NCI-H2081 treated with DMSO at 0.1 percent for 48 hours (cell line): ENCODE measurements at places on chromosomes 6 and 20.
A peak's percentile ranks its signal among the peaks of the same experiment; 100 is the strongest.

GRCh38 chr6:76774781-76775384, 688.4 kb downstream of the HTR1B start:
- DNase-seq, result no peak

DNA sequence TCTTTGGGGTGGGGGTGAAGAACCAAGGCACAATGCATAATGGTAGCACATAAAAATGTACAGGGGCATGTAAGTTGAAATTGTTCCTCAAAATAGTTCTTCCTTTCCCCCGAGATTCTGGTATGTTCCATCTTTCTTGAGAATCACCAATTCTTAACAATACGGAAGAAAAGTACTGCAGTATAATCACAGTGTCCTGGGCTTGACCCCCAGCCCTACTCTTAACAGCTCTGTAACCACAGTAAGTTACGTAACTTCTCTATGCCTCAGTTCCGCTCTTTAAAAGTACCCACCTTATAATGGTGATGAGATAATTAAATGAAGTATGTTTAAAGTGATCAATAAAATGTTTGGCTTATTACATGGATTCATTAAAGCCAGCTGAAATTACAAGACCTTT, 104.5 kb downstream of the SMLR1 start:
- DNase-seq, result no peak

DNA sequence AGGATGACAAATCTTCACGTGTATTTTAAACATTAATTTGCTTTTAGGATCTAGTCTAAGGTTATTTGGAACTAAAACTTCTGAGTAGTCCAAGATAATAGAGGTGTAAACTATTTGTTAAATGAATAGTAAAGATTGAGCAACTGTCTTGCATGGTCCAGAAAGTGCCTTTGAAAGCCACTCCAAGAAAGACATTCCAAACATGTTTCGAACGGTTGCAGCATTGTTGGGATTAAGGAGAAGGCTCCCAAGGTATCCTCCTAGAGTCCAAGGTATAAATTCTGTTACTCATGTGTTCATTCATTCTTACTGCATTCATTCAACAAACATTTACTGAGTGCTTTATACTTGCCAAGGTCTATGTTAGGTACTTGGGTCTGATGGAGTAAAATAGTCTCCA, 28.8 kb upstream of the MYLK2 start:
- DNase-seq, result no peak

DNA sequence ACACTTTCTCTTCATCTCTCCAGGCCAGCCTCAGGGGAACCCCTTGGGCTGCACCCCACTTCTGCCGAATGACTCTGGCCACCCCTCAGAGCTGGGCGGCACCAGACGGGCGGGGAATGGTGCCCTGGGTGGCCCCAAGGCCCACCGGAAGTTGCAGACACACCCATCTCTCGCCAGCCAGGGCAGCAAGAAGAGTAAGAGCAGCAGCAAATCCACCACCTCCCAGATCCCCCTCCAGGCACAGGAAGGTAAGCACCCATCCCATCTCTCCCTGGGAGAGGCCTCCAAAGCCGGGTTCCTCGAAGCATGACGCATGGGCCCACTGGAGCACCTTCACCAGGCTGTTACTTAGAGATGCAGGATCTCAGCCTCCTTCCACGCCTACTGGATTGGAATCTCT, 11.3 kb downstream of the MDFI start:
- DNase-seq, result no peak

DNA sequence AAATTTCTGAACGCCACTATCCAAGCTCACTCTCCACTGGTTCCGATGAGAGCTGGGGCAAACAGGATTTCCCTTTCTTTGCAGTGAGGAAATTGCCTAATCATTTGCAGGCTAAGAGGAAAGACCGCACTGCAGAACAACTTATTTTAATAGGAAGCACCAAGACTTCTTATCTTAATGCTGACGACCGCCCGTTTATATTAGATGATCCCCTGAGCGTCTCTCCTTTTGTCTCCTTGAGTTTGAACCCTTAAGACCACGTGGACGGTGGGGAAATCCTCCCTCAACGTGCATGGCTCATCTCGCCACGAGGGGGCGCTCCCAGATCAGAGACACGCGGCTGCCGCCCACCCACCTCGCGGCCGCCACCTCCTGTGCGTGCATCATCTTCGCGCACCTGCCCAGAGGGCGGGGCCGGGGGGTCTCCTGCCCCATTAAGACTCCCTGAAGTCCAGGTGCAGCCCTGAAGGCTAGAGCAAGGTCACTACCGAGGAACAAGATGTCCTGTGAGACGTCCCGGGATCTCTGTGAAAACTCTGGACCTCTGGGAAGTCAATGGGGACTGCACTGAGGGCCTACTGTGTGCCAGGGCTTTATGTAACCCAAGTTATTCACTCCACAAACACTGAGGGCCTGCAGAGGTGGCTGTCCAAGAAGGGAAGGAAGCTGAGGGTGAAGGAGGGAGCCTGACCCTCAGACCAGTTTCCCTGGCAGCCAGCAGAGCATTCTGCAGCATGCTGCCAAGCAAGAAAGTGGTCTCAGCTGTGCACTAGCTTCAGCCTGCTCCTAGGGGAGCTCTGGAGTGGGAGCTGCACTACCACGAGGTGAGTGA, 28.1 kb downstream of the PDYN start:
- DNase-seq, result peak; percentile 12

GRCh38 chr6:3750317-3751076, 1.0 kb downstream of the PXDC1 start:
- no peak for DNase-seq

GRCh38 chr20:15905661-15906060, 667.6 kb downstream of the KIF16B start:
- no peak for DNase-seq

DNA sequence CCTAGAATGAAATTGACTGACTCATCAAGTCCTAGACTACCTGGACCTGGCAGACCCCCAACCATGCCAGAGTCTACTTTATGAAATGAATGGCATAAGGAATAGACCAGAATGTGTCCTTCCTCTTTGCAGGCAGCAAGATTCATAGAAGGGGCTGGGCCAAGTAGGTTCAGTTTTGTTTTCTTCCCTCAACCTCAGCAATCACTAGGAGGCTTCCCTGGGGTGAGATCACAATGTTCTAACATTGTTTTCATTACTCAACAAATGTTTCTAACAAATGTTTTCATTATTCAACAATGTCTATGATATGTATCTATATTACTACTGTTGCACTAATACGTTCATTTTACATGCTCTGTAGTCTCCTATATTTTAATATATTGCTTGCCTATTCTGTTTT, 8.4 kb upstream of the FAM162B start:
- no peak for DNase-seq

DNA sequence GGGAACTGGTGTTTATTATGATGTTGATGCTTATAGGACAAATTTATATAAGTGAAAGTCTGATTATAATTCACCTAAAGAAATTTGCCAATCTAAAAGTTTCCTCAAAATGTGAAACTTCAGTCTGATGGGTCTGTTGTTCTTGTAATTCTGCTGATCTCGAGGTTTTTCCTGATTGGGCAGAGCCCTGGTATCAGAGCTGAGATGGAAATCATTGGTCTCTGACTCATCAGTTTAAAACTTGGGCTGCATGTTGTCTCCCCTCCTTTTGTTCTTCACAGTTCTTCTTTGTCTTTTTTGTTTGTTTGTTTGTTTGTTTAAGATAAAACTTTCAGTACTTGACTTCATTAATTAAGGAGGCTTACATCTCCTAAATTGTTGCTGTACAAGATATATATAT, 5.9 kb downstream of the SMAP1 start:
- DNase-seq, result no peak

DNA sequence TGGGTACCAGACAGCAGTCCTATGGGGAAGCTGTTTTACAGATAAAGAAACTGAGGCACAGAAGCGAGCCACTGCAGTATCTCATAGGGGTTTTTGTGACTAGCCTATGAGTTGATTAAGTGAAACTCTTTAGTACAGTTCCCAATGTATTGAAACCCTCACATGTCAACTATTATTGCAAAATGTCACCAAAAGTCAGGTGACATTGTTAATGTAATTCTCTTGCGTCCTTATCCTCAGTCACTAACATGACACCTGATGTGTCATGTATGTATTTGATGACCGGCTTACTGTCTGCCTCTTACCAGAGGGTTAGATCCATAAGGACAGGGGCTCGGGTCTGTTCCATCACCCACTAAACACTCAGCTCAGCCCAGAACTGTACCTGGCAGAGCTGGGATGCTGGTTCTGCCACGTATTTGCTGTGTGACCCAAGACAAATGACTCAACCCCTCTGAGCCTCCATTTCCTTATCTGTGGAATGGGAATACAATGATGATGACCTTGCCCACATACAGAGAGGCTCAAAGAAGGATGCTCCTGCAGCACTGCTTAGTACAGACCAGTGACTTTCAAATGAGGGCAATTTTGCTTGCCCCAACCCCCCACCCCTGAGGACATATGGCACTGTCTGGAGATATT, 32.9 kb downstream of the PREX1 start:
- DNase-seq, result no peak

GRCh38 chr20:13687815-13688214, 49.1 kb upstream of the TASP1 start:
- no peak for DNase-seq

DNA sequence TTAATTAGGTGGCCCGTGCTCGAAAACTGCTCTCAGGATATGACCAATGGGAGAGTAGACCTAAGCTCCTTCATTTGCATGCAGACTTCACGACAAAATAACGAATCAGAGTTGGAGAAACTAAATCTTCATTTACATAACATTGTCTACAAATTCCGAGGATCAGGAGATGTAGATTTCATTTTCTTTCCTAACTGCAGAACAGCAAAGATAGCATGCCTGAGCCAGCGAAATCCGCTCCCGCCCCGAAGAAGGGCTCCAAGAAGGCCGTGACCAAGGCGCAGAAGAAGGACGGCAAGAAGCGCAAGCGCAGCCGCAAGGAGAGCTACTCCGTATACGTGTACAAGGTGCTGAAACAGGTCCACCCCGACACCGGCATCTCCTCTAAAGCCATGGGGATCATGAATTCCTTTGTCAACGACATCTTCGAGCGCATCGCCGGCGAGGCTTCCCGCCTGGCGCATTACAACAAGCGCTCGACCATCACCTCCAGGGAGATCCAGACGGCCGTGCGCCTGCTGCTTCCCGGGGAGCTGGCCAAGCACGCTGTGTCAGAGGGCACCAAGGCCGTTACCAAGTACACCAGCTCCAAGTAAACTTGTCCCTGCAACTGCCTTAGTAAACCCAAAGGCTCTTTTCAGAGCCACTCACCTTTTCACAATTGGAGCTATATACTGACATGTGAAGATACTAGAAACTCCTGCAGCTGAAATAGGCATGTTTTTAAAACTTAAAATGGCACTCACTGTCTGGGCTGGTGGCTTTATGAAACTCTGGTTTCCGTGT, 96.5 kb downstream of the HFE start:
- DNase-seq, result no peak

GRCh38 chr20:3935295-3935955, 46.2 kb downstream of the PANK2 start:
- DNase-seq, result no peak

- DNase-seq, result no peak
These were observed 165.9 kb upstream of the IRAK1BP1 start for GRCh38 chr6:78701407-78701806.

GRCh38 chr6:105320765-105321164, 82.1 kb downstream of the PREP start:
- DNase-seq, result no peak

GRCh38 chr6:159505140-159505922, 187.7 kb downstream of the SOD2 start:
- DNase-seq, result no peak

- no peak for DNase-seq
These were observed 28.7 kb downstream of the COL11A2 start for GRCh38 chr6:33163540-33163939.

GRCh38 chr6:32692019-32692418, 25.6 kb upstream of the HLA-DQB1 start:
- no peak for DNase-seq

GRCh38 chr6:142376800-142377496, 75.1 kb downstream of the ADGRG6 start:
- DNase-seq, result no peak

DNA sequence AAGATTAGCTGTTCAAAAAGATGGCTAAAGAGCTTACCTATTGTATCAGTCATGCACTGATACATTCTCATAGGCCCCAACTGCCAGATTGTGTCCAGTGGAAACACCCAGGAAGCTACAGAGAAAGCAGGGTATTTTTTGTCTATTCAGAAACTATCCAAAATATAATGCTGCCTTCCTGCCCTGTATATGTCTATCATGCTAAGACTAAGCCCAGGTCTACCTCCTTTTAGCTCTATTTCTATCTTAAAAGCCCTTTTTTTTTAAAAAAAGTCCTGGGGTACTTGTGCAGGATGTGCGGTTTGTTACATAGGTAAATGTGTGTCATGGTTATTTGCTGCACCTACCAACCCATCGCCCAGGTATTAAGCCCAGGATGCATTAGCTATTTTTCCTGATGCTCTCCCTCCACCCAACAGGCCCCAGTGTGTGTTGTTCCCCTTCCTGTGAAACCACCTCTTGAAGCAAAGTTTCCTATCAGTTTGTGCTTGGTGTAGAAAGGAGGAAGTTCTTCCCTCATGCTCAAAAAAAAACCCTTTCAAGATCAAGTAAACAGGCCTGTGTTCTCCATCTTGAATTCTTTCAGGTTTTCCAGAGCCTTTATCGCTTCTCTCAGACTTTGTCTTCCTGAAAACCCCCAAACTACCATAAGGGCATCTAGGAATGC, 514 bp downstream of the DEFB129 start:
- DNase-seq, result no peak

DNA sequence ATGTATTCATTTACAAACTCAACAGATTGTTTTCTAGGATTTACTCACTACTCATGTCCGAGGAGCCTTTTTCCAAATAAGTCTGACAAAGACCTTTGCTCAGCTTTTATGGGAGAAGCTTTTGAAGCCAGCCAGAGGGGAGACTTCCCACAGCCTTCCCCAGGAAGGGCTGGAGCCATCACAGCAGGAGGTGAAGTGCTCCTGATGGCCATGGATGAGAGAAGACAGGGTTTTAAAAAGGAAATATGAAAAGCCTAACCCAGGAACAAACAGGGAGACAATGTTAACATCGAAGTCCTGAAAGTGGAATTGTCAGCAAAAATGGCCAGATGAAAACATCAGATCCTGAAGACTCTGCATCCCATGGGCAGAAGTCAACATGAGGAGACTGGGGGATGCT, 11.6 kb upstream of the TAGAP start:
- DNase-seq, result no peak

DNA sequence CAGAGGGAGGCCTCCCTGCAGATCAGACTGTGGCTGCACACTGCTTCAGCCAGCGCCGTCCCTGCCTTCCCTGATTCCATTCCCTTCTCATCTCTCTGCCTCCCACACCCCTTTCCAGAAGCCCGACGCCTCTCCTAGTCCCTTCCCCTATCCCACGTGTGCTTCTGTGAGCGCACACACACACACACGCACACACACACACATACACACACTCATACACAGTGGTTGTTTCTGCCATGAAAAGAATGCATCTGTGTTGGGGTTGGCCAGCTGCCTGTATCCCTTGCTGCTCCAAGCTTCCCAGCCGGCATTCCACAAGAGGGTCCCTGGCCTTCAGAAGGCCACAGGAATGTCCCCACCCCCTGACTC, 51.7 kb downstream of the MOCS1 start:
- DNase-seq, result no peak

- DNase-seq, result no peak
These were observed 1383.8 kb upstream of the MAP3K7 start for GRCh38 chr6:91970700-91971099.

- no peak for DNase-seq
These were observed 110.5 kb upstream of the SLC2A12 start for GRCh38 chr6:134162932-134163331.

GRCh38 chr6:13989496-13990144, 64.9 kb downstream of the RNF182 start:
- DNase-seq, result no peak

- no peak for DNase-seq
These were observed 134.0 kb upstream of the DTNBP1 start for GRCh38 chr6:15796844-15797243.
